ENCODE measurements at places on chromosomes 13 and 19.

GRCh38 chr19:48310227-48310626 lies 15.1 kb upstream of the EMP3 start:
- H3K27ac ChIP-seq, result no peak overlapping the region
- no peak overlapping the region for H3K4me3 ChIP-seq
- H3K36me3 ChIP-seq, result no peaks in the 10 kb centered on the region
- peaks cover 8% of the 10 kb centered on the region for H3K4me1 ChIP-seq
- no peak for DNase-seq
- H3K27me3 ChIP-seq, result no peaks in the 10 kb centered on the region

GRCh38 chr19:1624458-1624857 lies 19.2 kb upstream of the UQCR11 start:
- no peaks in the 10 kb centered on the region for H3K27me3 ChIP-seq
- peak; percentile 61 for DNase-seq
- no peak overlapping the region for H3K4me3 ChIP-seq
- peaks cover 2% of the 10 kb centered on the region for H3K36me3 ChIP-seq
- no peak overlapping the region for H3K27ac ChIP-seq
- no peaks in the 10 kb centered on the region for H3K4me1 ChIP-seq

- peak overlapping the region; percentile 94 for H3K4me3 ChIP-seq
- DNase-seq, result no peak
- H3K4me1 ChIP-seq, result no peaks in the 10 kb centered on the region
- H3K27me3 ChIP-seq, result no peaks in the 10 kb centered on the region
These were observed 27.9 kb upstream of the NDUFS7 start for GRCh38 chr19:1355568-1356507.

GRCh38 chr13:41756198-41756880 lies 204.6 kb downstream of the VWA8 start:
- no peaks in the 10 kb centered on the region for H3K4me1 ChIP-seq
- no peaks in the 10 kb centered on the region for H3K36me3 ChIP-seq
- no peak for DNase-seq
- H3K4me3 ChIP-seq, result no peak overlapping the region
- H3K27ac ChIP-seq, result no peak overlapping the region

- H3K27me3 ChIP-seq, result no peaks in the 10 kb centered on the region
- no peak overlapping the region for H3K27ac ChIP-seq
- no peaks in the 10 kb centered on the region for H3K4me1 ChIP-seq
These were observed 38.4 kb upstream of the ADGRE5 start for GRCh38 chr19:14342809-14343208.

GRCh38 chr13:28408235-28408848 lies 86.6 kb downstream of the FLT1 start:
- no peaks in the 10 kb centered on the region for H3K36me3 ChIP-seq
- no peaks in the 10 kb centered on the region for H3K27me3 ChIP-seq
- H3K4me1 ChIP-seq, result no peaks in the 10 kb centered on the region
